Lower leg skin (tissue), 4 donors: ENCODE measurements at places on chromosomes 3 and 15. TPM values are rescaled to one million over a fixed set of nuclear protein-coding genes. Genes with fewer than 3 reads are reported as not detected.
A peak's percentile ranks its signal among the peaks of the same experiment; 100 is the strongest.

- DNase-seq, result no peak
Observed at GRCh38 chr15:90834626-90835025, 33.8 kb upstream of the FURIN start.

DNA sequence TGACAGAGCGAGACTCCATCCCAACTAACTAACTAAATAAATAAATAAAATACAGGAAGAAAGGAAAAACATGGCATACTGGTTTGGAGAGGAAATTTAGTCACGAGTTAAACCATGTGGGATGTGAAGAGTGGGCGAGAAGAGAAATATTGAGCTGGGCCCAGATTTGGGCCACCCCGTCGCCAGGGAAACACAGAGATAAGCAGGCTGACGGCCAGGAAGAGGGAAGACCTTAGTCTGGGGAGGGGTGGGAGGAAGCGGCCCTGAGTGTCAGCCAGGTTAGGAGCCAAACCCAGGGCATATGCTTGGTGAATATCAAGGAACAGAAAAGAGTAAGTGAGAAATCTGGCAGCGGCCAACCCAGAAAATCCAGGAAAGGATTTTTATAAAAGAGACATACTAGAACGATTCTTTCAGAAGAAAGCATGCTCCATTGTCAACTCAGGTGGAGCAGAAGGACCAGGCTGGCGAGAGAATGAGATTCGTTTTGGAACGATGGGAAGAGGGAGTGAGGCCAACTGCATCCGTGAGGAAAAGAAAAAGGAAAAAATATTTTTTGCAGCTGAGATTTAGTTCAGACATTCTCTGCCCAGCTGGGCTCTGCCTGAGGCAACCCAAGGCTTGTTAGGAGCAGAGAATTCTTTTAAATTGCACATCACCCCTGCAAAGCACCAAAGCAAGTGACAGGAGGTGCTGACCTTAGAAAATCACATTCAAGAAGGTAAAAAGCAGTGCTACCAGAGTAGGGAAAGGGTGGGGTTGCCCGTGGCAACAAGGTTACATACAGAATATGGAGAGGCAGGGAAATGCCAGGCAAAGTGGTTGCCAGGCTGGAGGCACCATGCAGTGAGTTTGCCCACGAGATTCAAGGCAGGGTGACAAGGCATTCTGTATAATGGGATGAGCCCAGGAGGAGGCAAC is 59.3 kb upstream of the RAD18 start:
- DNase-seq, result no peak

DNA sequence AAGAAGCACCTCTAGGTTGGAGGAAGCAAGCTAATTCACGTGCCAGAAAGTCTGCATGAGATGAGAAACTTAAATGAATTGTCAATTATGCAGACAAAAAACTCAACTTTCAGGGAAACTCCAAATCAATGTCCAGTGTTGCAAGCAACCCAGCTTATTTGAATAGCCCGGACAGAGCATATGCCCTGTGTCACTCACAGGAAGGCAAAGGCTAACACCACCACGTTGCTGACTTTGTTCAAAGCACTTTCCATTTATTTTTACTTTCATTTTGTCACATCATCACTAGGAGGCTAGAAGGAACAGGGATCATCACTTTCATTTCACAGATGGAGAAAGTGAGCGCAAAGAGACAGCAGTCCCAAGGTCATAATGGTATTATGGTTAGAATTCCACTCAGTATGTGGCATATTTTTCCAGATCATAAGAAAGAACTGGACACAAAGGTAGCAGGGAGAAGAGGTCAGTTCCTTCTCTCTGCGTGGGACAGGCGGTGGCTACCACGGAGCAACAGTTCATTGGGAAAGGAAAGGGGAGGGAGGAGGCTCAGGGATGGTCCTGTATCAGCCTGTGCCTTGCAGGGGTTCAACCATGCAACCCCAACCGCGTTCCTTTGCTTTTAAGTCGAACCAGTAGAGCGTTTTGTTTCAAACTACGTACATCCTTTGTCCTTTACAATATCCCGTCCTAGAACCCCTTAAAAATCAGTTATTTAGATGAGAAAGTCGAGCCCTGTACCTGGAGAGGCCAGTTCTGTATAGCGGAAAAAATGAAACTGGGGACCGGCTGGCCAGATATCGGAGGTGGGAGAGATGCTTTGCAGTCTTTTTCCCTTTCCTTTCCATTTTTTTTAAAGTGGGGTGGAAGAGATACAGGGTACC is 1.1 kb downstream of the HEG1 start:
- no peak for DNase-seq

The CNTN4 gene
- 1.8 TPM for total RNA-seq

DNA sequence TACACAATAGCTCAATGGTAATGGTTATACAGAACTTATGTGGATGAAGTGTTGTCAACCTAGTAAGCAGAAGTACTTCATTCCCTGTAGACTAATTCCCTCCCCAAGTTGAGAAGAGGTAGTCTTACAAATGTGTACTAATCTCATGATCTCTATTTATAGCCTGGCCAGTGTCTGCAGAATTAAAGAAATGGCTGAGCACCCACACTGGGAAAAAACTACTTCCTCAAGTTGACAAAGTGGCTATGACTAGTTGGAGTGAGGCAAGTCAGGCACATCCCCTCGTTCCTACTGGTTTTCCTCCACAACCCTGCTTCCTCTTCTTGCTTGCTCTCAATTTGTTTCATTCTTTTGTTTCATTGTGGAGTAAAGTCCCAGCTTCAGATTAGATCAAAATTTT is 566.7 kb upstream of the ZNF717 start:
- no peak for DNase-seq

The FANCD2 gene
- total RNA-seq, result 4.0 TPM

DNA sequence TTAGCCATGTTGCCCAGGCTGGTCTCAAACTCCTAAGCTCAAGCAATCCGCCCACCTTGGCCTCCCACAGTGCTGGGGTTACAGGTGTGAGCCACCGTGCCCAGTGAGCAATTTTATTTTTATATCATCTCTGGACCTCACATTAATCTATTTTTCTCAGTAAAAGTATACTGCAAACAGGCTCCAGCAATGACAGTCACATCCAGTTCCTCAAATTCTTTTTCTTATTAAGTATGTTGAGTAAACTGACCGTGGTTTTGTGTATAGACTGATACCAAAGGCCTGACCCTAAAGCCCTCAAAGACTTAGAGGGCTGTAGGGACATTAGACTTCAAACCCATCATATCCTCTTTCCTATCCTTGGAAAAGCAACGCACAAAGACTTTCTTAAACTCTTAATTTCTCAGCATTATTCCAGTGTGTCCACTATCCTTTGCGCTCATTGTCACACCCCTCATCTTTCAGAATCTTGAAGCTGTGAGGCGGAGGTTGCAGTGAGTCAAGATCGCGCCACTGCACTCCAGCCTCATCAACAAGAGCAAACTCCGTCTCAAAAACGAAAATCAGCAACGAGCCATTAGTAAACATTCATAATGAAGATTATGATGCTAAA is 2.0 kb downstream of the NGLY1 start:
- DNase-seq, result no peak

DNA sequence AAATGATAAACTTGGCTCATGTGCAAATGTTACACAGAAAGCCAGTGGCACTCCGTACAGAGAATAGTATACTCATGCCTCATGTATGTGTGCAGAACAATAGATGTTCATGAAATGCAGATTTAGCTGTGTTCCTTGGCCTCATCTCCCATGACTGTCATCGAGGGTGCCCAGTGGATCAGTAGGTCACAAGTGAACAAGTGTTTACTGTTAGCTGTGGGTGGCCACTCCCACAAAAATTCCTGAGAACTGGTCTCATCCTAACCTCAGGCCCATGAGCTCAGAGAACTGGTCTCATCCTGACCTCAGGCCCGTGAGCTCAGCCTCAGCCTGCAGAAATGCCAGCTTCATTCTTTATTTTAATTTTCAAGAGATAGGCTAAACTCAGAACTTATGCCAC is 124.1 kb downstream of the GADL1 start:
- DNase-seq, result peak; percentile 32

DNA sequence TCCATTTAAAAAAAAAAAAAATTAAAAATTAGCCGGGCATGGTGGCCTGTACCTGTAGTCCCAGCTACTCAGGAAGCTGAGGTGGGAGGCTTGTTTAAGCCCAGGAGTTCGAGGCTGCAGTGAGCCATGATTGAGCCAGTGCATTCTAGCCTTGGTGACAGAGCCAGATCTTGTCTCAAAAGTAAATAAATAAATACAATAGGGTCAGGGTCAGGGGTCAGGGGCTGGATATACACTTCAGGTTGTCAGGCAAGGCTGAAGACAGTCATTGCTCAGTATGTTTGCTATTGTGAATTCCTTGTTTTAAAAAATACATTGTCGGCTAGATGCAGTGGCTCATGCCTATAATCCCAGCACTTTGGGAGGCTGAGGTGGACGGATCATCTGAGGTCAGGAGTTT is 8.1 kb upstream of the TKT start:
- DNase-seq, result no peak

The CLDN18 gene
- total RNA-seq, result not detected

DNA sequence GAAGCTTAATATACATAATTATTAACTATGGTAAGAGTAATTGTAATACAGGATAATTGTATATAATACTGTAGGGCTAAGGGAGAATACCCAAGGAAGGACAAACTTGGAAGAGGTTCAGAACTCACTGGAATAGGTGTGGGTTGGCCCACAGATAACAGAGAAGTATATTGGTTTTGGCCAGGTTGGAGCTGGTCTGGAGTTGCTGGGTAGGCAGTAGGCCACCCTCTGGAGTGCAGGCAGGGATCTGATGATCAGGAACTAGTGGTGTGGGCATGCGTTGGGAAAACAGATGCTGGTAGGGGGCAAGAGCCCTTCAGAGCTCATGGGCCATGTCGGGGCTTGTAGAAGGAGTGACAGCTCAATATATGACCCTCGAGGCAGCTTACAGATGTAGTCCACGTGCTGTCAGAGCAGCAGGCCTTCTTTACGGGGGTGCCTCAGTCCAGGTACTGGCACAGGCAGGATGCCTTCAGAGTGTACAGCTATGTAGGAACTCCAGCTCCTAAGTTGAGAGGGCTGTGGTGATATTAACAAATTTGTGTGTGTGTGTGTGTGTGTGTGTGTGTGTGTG is 12.4 kb downstream of the IREB2 start:
- DNase-seq, result no peak

DNA sequence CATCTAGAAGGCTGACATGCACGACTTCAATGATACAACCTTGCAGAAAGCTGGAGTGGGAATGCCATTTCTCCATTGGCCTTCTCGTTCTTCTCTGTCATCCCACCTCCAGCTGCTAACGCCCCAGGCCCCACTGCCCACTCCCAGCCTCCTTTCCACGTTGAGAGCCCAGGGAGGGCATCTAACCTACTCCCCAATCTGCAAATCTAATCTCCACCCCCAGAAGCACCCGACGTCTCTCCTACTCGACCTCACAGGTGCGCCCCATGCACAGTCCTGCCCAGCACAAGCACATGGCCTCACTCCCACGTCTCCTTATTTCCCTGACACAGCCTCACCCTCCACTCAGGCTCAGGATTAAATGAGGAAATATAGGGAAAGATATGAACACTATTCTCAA is 33.4 kb downstream of the IL12A start:
- DNase-seq, result no peak

The GCSAM gene
- not detected for total RNA-seq

The KCNAB1 gene
- total RNA-seq, result 1.6 TPM

DNA sequence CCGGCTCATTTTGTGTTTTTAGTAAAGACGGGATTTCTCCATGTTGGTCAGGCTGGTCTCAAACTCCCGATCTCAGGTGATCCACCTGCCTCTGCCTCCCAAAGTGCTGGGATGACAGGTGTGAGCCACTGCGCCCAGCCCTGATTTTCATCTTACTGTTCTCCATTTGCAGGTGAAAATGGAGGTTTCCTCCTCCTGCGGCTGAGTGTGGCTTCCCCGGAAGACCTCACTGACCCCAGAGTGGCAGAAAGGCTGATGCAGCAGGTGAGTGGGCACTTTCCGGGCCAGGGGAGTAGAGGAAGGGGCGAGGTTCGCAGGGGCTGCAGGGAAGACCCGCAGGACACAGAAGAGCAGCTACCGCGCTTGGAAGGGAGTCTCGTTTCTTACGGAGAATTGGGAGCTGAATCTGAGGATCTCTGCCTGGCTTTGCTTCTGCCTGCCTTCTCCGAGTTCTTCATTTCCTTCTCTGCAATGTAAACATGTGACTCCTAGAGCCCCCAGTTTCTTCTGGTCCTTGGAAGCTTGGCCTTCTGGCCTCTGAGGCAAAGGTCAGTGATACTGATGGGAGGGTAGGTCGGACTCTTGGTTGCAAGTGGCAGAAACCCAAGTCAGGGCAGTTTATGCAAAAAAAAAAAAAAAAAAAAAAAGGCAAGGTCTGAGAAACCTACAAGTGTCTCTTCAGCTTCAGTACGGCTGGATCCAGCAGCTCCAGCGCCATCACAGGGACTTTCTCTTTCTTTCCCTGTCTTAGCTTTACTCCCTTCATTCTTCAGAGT is 8.9 kb downstream of the MUC20 start:
- DNase-seq, result no peak

DNA sequence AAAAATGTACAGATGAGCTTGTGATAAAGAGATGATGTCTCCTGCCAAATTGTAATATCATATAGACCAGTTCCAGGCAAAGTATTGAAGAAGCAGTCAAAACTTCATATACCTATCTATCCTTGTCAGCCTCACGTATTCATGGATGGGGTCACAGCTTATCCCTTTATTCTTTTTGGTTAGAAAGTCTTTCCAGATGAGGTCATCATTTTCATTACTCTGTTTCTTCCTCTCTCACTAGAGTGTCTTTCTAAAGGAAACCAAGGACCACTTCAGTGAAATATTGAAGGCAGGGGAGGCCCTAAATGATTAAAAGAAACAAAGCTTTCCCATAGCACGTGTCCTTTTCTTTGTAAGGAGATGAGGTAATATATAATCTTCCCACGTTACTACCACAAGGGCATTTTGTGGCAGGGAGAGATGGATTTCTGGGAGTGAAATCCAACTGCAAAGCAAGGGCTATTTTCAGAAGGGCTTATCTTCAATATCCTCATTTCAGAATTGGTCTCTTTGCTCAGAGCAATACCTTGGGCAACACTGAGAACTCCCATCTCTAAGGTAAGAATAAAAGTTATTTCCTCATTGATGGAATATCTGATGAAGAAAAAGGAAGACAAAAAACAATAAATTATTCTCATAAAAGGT is 260.2 kb downstream of the TIGIT start:
- no peak for DNase-seq

- DNase-seq, result no peak
Observed at GRCh38 chr3:71001303-71001830, 582.2 kb downstream of the FOXP1 start.

- DNase-seq, result no peak
Observed at GRCh38 chr3:114762144-114762543, 384.9 kb downstream of the ZBTB20 start.

GRCh38 chr15:57253082-57253481 is 123.2 kb upstream of the CGNL1 start:
- no peak for DNase-seq

DNA sequence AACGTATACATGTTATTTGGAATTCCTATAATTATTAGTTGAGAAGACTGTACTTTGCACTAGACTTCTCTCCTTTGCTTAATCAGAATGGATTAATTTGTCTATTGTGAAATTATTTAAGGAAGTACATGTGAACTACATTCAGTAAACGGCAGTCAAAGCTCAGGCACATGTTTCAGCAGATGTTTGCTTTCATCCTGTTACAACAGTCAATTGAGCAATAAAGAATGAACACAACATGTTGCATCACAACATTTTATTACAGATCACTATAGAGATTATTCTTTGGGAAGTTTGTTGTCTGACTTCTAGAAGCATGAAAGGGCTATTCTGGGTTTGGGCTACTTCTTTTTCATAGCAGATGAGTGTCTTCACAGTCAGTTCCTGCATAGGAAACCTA is 39.2 kb downstream of the RAB27A start:
- DNase-seq, result peak; percentile 36

- no peak for DNase-seq
Observed at GRCh38 chr15:31160297-31160696, 58.8 kb upstream of the TRPM1 start.
